ENCODE measurements at places on chromosomes 11 and 22.

- no peak for DNase-seq
These were observed 620 bp upstream of the ANO5 start for GRCh38 chr11:22192289-22192641.

- DNase-seq: peak; percentile 38
These were observed 533 bp downstream of the ELF5 start for GRCh38 chr11:34512840-34513681.

- no peak for DNase-seq
These were observed 220.8 kb upstream of the SNX19 start for GRCh38 chr11:131137046-131137445.

GRCh38 chr11:83070731-83071566, 748 bp downstream of the RAB30 start:
- no peak for DNase-seq

DNA sequence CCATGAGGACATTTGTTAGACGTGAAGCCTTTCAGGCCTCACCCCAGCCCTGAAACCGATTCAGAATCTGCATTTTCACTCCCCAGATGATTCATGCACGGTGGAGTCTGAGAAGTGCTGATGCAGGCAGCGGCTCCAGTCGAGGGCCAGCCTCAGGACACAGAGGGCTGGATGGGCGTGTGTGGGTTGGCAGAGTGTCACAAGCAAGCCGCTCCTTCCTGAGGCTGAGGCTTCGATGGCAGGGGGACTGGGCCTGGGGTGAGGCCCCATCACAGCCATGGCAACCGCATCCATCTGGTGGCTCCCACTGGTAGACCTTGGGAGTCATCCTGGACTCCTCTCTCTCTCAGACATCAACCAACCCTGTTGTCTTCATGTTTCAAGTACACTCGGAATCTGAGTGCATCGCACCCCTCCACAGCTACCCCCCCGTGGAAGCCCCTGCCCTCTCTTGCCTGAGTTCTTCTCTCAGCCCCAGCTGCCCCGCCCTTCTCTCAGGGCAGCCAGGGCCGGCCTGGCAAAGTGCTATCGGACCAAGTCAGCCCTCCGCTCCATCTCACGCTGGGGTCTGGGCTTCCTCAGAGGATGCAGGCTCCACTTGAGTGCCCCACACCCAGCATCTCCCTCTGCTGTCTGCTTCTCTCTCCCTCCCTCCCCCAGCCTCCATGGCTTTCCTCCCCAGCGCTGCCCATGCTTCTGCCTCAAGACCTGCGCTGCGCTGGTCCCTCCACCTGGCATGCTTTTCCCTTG, 10.6 kb downstream of the KCNC1 start:
- no peak for DNase-seq

GRCh38 chr11:66467034-66467659, 442 bp downstream of the PELI3 start:
- DNase-seq: no peak

DNA sequence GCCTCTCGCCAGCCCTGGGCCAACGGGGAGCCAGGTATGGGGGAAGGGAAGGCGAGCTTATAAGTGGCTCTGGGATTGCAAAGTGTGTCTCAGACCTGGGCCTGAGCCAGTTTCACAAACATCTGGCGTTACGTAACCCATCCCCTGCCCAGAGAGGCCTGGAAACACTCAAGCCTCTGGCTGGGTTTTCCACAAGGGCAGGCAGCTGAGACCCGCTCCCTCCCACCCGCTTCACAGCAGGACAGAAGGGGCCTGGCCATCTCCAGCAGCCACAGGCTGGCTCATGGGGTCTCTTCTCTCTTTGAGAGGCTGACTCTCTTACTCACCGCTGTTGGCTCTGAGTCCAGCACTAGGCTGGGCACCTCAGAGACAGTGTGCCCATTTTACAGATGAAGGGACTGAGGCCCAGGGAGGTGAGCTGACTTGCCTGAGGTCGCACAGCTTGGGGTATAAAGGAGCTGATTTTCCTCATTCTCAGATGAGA, 44.5 kb downstream of the TRIOBP start:
- no peak for DNase-seq

DNA sequence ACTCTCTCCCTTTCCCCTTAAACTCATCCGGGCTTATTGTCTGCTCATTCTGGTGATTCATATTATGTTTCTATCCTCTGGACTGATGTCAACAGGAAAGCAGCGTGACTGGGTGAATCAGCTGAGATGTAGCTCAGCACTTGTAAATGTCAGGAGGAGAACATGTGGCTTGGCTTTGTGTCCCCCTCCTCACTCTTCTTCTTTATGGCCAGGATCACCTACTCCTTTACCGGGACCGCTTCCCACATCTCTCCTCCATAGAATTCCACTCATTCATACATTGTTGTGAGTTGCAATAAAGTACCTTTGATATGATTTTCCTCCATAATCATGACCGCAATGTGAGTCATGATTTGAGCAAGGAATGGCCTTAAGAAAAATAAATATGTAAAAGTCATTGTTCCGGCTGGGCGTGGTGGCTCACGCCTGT, 15.8 kb upstream of the SYN3 start:
- no peak for DNase-seq

DNA sequence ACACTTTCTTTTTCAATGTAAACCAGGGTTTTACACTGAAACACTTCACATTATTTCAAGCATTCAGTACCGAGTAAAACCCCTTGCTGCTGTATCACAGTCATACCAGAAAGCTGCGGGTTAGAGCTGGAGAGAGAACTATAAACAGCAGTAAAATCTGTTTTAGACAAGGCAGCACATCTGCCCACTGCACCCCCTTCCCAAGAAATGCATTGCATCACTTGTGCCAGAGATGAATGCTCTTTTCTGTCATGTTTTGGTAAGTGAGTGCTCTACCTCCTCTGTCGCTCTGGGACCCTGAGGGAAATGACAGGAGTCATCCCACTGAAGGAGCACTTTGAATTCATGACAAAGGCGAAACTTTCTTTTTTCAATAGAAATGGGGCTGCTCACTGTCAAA, 107.2 kb downstream of the MAML2 start:
- no peak for DNase-seq

GRCh38 chr11:66624450-66624849, 8.0 kb downstream of the RBM14 start:
- no peak for DNase-seq

DNA sequence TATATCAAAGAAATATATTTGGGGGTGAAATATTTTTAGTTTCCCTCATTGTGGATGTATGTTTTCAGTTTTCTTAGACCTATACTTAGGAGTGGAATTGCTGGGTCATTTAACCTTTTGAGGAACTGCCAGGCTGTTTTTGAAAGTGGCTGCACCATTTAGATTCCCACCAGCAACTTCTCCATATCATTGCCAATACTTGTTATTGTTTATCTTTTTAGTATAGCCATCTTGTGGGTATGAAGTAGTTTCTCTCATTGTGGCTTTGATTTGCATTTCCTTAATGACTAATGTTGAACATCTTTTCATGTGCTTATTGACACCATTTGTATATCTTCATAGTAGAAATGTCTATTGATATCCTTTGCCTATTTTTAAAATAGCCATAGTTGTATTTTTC, 62.1 kb upstream of the B3GNT6 start:
- DNase-seq: no peak

DNA sequence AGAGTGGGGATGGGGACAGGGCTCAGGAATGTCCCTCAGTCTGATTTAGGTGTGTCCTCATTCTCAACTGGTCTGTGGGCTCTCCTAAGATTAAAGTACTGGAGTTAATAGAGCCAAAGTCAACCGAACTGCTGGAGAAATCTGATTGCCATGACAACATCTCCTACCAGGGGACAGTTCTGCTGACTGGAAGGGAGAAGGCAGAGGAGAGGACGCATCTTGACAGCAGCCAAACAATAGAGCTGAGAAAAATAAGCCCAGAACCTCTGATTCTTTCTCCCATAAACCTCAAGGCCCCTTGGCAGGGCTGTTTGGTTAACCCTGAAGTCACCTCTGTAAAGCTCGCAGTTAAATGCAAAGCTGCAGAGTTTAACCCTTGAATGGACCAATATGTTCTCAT, 2.8 kb downstream of the KCTD14 start:
- DNase-seq: no peak

DNA sequence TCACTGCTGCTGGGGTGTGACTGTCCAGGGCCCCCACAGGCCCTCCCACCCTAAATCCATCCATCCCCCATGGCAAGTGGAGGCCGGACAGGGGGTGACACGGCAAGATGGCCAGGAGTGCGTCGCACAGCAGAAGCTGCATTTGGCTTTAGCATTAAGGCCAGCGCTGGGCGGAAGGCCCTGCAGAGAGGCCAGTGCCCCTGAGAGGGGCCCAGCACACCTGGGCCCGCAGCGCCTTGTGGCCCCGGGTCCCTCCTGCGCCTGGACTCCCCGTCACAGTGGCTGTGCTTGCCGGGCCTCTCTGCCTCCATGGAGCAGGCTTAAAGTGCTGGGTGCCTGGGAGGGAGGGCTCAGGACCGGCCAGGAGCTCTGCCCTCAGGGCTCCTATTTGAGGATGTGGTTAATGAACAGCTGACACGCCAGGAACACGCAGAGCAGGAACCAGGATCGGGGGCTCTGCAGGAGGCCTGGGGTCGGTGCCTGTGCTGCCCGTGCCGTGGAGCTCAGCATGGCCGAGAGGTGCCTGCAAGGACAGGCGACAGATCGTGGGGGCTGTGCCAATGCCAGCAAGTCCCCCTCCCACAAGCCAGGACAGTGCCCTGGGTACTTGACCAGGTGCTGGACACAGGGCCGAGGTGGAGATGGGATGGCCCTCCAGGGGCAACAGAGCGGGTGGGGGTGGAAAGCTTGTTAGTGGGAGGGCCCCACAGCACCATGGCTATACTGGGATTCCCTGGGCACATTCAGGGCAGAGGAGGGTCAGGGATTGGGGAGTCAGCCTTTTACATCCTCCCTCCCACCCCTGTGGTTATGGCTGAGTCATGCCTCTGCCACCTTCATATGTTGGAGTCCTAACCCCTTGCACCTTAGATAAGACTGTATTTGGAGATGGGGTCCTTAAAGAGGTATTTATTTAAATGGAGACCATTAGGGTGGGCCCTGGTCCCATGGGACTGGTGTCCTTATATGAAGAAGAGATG, 30.9 kb upstream of the CARS1 start:
- no peak for DNase-seq

DNA sequence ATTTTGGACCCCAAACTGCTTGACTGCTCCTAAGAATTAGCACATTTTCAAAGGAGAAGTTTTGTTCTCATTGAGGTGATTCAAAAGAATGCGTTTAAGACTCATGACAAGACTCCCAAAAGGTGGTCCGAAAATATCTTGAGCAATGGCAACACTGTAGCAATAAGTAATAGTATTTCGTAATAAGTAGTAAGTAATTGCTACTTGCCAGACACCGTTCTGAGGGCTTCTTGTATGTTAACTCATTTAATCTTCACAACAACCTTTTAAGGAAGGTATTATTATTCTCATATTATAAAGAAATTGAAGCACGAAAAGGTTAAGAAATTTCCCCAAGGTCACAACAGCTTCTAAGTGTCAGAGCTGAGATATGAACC, 184.0 kb upstream of the SORL1-AS1 start:
- DNase-seq: no peak

- no peak for DNase-seq
These were observed 3.0 kb downstream of the PTPRCAP start for GRCh38 chr11:67434395-67434881.

- no peak for DNase-seq
These were observed 10.2 kb upstream of the LGR4 start for GRCh38 chr11:27482793-27483192.

GRCh38 chr11:45374653-45375059, 88.5 kb upstream of the SYT13 start:
- DNase-seq: no peak

DNA sequence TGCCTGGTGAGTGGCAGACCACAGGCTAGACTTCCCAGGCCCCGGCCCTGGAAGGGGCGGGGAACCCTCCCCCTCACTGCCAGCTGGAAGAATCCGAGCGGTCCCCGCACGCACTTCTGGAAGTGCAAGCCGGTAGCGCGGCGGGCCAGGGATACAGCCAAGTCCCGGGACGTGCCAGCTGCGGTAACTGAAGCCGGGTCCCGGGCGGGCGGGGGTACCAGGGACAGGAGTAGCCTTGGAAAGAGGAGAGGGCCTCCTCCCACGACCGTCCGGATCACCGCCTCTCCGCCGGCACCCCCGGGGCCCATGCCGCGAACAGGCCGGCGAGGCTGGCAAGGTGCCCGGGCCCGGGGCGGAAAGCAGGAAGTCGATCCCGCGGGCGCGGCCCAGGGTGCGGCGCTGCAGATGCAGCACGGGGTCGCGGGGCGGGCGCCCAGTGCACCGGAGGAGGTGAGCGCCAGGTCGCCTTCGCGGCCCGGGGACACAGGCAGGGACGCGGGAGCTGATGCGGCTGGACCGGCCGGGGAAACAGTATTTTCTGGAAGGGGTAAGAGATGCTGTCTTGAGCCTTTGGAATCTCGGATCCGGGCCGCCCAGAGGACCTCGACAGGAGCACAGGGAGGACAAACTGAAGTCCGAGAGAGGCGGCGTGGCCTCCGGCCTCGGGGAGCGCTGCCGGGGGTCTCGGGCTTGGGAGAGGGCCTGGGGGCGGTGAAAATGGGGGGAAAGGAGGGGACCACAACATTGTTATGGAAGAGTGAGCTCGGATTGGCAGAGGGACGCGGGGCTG, 783 bp upstream of the SLC35C1 start:
- no peak for DNase-seq

Data from iPS DF 19.7 (cell line).